ENCODE measurements at places on chromosomes 7 and 10.

- no peak for DNase-seq
These were observed 16.6 kb upstream of the WDFY4 start for GRCh38 chr10:48667960-48668590.

DNA sequence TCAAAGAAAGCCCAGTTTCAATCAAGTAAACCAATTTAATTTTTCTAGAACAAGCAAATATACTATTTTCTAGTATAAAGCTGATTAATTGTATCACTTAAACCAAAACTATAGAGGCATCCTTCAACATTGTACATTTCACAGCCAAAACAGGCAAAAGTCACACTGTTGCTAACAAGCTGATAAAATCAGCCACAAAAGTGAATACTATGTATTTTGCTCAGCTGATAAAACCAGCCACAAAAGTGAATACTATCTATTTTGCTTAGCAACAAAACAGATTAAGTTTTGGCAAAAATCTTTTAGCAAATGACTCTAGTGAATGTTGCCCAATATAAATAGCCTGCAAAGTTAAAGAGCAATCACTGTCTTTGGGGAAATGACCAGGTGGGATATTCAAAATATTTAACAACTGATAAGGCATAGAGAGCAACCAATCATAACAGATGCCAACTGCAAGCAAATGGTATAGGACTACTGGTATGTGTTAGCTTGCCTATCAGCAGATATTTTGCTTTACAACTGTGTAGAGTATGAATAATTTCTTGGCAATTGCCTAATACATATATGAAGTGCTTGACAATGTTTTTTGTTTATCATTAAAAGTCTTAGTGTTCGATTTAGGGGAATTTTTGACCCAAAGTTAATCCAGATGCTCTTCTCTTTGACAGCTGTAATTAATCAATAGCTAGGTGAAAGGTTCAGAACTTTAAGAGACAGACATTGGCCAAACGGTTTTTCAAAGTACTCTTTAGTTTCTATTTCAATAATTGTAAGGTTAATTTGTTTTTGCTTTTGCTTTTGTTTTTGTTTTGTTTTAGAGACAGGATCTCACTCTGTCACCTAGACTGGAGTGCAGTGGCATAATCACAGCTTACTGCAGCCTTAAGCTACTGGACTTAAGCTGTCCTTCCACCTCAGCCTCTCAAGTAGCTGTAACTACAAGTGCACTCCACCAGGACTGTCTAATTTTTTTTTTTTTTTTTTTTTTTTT, 44.4 kb upstream of the SP4 start:
- DNase-seq, result no peak

DNA sequence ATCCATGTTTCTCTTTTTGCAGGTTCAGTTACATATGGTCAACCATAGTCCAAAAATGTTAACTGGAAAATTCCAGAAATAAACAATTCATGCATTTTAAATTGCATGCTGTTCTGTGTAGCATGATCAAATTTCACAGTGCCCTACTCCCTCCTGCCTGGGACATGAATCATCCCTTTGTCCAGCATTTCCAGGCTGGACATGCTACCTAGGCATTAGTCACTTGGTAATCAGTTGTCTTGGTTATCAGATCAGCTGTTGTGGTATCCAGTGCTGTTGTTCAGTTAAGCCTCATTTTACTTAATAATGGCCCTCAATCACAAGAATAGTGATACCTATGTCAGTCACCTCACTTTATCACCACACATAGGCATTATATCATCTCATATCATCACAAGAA, 7.3 kb upstream of the PNLIP start:
- no peak for DNase-seq

GRCh38 chr7:140456551-140457051, 22.7 kb downstream of the MKRN1 start:
- DNase-seq, result no peak

DNA sequence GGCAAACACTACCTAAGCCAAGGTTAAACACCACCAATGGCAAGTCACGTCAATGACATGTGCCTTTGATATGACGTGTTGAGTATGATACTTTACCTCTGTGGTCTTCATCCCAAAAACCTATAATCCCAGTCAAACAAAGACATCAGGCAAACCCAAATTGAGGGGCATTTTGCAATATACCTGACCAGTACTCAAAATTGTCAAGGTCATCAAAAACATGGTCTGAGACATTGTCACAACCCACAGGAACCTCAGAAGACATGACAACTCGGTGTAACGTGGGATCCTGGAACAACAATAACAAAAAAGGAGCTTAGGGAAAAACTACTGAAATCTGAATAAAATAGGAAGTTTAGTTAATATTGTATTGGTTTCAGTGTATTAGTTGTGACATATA, 7.2 kb downstream of the FAM237B start:
- no peak for DNase-seq

GRCh38 chr10:83545901-83546391, 593.4 kb upstream of the GHITM start:
- no peak for DNase-seq

GRCh38 chr7:36617408-36617807, 106.9 kb downstream of the AOAH start:
- DNase-seq, result no peak

DNA sequence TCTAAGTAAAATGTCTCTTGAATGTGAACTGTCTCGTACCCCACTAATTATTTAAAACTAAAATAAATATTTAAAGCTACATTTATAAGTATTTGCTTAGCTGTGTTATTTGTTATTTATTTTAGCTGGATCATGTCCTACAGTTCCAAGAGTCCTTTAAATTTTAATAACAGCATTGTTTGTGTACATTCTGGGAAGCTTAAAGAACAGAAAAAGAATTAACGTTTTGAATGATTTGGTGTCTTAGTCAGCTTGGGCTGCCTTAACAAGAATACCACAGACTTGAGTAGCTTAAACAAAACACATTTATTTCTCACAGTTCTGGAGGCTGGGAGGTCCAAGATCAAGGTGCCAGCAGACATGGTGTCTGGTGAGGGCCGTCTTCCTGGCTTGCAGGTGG, 107.4 kb downstream of the ITIH5 start:
- DNase-seq, result no peak

DNA sequence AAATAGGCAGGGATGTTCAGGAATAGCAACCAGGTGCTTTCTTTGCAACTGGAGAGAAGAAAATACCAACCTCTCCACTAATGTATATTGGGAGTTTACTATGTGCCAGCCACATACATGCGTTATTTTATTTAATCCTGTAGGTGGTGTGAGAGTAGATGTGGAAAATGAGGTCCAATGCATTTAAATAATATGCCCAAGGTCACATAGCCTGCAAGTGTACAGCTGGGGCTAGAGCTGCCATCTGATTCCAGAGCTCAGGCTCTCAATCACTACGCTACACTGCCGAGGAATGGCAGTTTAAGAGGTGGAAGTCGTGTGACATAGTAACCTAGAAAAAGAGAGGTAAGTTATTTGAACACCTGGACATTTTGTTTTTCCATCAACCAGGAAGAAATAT, 277.0 kb downstream of the EXOC4 start:
- no peak for DNase-seq

GRCh38 chr10:116748041-116748440, 5.7 kb upstream of the HSPA12A start:
- no peak for DNase-seq

- DNase-seq, result no peak
These were observed 25.1 kb upstream of the UBE3C start for GRCh38 chr7:157113607-157114006.

DNA sequence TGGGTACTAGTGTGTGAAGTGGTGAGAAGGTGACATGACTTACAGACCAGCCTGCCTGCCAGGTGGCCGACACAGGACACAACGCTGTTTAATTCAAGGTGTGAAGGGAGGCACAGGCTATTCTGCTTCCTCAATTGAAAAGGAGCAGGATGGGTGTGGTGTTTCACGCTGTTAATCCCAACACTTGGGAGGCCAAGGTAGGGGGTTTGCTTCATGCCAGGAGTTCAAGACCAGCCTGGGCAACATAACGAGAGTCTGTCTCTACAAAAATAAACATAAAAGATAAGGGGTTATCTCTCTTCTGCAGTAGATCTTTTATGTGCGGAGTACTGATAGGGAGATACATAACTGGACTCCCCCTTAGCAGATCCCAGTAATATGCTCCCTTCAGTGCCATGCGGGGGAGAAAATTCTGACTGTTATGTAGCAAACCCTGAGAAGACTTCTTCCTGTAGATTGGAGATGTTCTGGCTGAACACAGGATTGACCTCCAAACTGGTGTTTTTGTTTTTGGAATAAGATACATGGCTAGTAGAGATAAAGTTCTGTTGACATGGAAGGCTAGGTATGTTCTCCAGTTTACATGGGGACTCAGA, 63.2 kb downstream of the CCNY start:
- DNase-seq, result no peak

DNA sequence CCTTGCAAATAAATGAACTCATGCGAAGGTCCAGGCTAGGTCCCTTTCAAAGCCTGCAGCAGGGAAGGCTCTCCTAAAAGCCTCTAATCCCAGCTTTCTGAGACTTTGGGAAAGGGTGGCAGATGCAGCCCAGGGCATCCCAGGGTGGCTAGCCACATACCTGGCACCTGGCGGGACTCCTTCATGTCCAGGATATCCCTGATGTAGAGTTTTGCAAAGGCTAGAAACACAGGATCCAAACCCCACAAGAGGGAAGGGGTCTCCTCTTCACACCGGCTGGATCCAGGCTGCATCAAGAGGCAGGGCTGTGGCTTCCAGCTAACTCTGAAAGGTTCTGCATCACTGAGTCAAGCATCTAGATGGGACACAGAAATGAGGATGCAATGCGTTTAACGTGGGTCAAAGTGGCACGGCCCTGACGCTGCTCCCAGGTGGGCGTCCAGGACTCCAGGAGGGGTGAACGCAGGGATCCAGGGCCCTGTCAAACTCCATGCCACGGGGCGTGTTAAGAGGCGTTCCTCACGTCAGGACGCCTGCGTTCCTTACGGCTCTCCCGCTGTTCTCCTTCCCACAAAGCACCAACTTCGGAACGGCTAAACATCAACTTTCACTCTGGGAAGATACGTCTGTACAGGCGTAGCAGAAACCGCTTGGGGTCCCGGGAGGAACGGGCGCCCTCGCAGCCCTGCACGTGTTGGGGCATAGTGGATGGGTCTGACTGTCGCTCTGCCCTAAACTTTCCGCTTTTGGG, 507 bp downstream of the STN1 start:
- DNase-seq, result no peak

- DNase-seq, result peak; percentile 34
These were observed 171.2 kb upstream of the COL1A2 start for GRCh38 chr7:94223375-94224084.

DNA sequence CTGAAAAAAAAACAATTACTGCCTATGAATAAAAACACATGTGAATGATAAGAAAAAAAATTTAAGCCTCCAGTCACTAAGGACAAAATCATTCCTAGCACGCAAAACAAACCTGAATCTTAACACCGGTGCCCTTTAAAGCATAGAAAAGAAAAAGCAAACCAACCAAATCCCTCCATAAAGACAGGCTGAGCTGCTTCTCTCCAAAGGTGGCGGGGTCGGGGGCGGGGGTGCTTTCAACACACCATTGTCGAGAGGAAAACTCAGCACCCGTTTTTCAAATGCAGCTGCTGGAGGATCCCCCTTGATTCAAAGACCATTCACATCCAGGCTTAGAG, 1.4 kb downstream of the ST8SIA6 start:
- no peak for DNase-seq

DNA sequence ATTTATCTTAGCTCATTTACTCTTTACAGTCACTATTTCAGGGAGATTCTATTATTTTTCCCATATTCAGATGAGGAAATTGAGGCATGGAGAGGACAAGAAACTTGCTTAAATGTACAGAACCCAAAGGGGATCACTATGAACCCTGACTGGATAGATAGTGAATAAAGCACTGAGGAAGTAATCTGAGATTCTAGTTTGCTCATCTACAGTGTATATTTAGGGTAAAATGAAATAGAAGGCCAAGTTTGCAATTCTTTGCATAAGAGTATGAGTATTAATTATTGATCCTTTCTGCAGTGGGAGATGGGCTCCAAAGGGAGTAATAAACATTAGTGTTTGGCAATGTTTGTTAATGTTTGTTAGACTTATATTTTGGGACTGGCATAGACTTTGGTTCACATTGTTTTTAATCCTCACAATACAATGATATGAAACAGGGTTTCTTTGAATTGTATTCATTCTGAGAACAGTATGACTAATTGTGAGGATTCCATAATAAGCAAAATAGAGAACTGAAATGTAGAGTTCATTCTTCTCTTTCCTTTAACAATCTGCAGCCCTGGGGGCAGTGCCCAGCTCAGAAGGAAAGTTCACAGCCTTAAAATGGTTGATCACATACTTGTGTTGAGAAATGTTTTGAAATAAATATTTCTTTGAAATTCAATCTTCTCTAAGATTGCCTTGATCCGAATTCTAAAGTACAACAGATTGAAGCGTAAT, 131.0 kb upstream of the ZNF804B start:
- no peak for DNase-seq

DNA sequence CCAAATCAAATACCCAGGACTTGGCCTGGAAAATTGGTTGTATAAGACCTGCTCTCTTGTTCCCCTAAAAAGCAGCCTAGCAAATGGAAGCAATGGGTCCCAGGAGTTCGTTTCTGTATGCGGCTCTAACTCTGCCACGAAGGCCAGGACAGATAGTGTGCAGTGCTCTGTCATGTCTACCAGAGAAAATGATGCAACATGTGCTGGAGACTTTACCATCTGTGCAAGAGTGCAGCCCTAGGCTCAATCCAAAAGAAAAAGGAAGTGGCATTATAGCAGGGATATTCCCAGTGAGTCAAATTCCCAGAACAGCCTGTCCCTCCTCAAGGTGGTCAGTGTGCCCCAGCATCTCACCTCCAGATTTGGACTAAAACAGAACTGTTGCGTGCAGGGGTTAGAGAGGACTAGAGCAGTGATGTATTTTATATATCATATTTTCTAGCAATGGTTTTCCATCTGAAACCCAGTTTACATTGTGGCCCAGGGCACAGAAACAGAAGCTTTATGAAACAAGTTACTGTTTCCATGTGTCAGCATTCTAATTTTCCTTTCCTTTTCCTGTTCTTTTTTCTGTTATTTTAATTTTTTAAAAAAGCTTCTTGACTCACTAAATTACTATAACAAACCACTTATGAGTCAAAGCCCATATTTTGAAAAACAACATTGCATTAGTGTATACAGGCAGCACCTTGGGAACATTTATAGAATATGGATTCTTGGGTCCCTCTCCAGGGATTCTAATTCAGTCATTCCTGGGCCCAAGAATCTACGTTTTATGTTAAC, 311.2 kb downstream of the RNLS start:
- DNase-seq, result no peak

DNA sequence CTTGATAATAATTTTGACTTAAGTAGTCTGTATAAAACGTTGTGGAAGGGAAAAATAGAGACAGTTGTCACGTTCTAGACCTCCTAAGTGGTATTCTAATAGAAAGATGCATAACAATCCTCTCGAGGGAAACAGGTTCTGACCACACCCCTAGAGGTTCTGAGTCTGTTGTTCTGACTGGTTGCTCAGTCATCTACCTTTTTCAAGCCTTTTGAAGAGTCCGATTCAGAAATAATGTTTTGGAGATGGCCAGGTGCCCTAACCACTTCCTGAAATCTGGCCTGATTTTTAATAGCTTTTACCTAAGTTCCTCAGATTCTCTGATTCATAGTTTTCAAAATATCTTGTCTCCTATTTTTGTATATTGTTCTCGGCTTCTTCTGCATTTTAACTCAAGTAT, 175.6 kb downstream of the HDAC9 start:
- DNase-seq, result no peak

GRCh38 chr7:51471210-51471980, 154.8 kb upstream of the COBL start:
- no peak for DNase-seq

Data from AG04450 (cell line).